ENCODE measurements at places on chromosomes 7 and 10.

GRCh38 chr10:10803278-10803677 is 214.4 kb upstream of the CELF2 start:
- no peak for DNase-seq

- no peak for DNase-seq
Observed at GRCh38 chr7:158356454-158356853, 231.2 kb downstream of the PTPRN2 start.

- no peak for DNase-seq
Observed at GRCh38 chr7:116028787-116029186, 1.8 kb downstream of the TFEC start.

- DNase-seq: no peak
Observed at GRCh38 chr7:122694697-122695096, 4.2 kb downstream of the RNF133 start.

- DNase-seq: peak; percentile 11
Observed at GRCh38 chr10:25725917-25726716, 207.9 kb upstream of the MYO3A start.

DNA sequence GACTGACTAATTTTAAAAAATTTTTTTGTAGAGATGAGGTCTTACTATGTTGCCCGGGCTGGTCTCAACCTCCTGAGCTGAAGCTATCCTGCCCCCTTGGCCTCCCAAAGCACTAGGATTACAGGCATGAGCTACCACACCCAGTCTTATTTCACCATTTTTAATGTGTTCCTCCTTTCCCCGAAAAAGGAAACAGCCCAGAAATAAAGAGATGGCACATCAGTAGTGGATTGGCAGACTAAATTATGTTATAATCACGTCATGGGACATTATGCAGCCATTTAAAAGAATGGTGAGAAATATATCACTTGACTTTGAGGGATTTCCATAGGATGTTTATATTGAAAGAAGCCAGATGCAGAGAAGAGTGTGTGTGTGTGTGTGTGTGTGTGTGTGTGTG is 40.5 kb downstream of the CAPZA2 start:
- no peak for DNase-seq

DNA sequence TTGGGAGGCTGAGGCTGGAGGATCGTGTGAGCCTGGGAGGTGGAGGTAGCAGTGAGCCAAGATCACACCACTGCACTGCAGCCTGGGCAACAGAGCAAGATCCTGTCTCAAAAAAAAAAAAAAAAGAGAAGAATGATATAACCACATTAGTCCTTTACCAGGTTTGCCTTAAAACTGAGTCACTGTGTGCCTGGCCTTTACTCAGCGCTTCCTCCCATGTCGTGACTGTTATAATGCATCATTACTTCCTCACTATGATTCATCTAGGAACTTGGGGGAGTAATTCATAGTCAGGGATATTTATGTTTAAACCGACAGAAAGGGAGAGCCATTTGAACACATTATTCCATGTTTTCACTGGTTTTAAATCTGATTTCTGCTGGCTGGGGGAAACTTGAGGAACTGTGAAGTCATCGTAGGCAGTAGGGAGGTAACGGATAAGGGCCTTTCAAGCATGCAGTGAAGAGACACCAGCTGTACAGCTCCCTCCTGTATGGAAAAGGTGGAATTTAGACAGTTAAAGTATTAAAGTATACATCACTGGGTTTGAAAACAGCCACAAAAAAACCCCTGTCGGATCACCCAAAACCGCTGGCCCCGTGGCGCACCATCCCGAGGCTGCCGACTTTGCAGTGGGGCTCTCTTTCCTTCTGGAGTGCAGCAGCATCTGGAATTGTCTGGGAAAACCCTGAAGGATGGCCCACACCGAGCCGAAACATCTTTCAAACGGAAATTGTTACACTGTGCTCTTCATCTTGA is 119.8 kb downstream of the NKX6-2 start:
- no peak for DNase-seq

DNA sequence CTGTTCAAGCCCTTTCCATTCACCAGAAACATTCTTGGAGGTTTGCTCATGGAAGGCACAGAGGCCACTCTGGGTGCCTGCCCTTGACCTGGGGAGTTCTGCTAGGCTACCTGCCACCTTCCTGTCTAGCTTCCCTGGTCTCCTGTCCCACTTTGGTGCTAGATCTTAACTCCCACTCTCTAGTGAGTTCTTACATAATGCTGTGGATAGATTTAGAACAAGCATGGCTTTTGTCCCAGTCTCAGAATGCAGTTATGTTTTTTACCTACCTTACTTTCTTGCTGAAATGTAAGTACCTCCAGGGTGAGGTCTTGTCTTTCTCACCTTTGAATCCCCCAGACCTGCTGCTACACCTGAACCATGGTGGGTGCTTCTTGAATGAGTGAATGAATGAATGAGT is 1252.3 kb downstream of the TYW1 start:
- DNase-seq: no peak

DNA sequence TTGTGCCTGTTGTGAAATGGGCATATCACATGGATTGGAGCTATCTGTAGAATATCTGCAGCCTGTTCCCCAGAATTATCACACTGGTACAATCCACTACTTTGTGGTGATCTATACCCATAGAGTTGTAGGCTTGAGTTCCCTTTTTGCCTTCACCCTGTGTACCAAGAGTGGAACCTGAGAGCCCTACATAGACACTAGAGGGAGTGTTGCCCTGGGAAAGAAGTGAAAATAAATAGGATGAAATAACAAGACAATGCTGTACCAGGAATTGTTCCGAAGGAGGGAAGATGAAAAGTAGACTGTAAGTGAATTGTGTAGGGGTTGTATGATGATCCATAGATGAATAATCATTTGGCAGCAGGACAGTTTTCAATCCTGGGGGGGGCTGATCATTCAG is 9.0 kb downstream of the SORCS3 start:
- DNase-seq: no peak

GRCh38 chr7:92973974-92974373 is 137.6 kb upstream of the CDK6 start:
- DNase-seq: no peak

GRCh38 chr7:45151131-45151684 is 6.4 kb upstream of the RAMP3 start:
- no peak for DNase-seq

DNA sequence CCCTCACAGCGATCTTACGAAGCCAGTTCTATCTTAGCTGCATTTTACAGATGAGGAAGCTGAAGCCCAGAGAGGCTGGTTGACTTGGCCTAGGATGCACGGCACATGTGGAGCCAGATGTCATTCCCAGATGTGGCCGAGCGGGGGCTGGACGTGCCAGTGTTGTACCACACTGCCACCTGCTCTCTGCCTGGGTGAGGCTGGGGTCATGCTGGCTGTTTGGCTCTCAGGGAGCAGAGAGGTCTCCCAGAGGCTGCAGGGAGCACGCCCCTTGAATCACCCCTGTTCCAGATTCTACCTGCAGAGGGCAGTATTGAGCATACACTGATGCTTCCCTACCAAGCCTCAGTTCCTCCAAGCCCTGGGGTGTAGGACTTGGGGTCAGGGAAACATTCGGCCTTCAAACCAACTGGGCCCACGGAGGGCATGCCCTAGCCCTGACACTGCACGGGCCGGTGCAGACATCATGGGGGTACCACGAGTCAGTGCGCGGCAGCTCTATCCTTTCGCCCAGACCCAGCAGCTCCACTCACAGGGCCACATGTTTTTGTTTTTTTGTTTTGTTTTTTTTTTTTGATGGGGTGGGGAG is 3.8 kb upstream of the GTF2IRD1 start:
- DNase-seq: peak; percentile 60

DNA sequence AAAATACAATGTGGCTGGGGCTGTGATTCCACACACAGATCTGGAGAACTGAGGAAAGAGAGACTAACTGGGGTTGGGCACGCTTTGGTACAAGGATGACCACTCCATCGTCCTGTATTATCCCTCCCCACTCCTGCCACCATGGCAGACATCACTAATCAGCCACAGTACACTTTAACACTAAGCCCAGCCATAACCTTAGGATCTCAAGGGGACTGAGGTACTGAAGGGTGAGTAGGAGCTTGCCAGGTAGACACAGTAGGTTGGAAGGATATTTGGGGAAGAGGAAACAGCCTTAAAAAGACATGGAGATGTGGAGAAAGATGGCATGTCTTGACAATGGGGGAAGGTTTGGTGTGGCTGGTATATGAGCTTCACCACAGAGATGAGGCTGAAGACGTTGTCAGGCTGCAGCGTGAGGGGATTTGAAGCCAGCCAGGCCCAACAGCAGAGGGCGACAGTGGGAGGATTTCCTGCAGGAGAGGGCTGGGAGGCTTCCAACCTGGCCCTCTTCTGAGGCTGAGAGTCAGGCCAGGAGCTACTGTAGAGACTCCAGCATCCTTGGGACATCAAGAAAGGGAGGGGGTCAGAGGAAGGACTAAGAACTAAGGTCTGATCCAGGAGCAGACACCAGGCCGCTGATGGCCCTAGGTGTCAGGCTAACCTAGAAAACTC is 58.6 kb upstream of the COL13A1 start:
- DNase-seq: no peak

DNA sequence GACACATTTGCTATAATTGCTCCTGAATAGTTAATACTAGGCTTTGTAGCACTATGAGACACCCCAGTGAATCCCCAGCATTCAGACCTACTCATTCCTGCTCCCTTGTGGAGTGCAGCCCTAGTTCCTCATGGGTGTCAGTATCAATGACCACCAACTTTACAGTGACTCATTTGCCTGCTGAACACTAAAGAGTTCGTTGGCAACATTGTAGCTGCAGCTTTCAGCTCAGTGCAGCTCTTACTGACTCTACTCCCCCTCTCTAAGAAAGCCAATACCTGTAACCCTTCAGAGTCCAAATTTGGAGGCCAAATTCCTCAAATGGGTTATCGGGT is 127.1 kb upstream of the MTPN start:
- no peak for DNase-seq

- DNase-seq: no peak
Observed at GRCh38 chr10:97406064-97406463, 4.9 kb upstream of the RRP12 start.

DNA sequence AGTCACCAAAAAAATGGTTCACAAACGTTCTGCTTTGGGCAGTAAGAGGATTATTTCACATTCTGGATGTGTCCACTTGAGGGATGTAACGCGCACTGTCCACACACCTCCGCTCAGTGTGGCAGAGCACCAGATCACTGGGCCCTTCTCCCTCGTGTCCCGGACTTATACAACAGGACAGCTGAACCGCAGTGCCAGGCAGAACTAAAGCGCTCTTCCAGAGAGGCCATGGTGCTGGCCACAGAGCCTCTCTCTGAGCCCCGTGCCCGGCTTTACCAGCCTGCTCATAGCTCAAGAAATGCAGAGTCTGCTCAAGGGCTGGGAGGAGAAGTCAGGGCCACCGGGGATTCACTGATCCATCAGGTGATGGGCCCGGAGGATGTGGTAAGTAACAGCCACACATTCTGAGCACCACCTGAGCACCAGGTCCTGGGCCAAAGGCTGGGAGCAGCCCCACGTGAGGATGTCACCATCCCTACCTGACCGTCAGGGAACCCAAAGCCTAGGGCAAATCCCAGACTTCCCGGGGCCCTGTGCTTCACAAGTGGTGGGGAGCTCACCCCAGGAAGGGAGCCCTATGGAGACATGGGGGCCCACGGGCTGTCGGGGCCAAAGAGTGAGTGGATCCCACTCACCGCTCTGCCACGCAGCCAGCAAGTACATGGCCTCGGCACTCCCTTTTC is 74.9 kb downstream of the FAM53B start:
- DNase-seq: no peak

DNA sequence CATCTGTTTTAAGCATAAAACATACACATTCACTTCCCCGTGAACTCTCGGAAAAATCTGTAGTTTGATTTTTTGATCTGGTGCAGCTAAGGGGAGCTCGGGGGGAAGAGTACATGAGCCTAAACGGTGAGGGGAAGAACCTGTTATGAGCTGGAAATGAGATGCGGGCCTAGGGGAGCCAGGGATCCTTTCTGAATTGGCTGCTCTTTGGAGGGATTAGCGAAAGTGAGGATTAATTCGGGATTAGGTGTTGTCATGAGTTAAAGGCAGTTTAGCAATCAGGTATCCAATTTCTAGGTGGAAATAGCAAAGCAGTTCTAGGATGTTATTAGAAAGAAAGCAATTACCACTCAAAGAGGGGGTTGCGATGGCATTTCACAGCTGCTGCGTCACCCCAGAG is 51.1 kb upstream of the ADARB2 start:
- DNase-seq: no peak

DNA sequence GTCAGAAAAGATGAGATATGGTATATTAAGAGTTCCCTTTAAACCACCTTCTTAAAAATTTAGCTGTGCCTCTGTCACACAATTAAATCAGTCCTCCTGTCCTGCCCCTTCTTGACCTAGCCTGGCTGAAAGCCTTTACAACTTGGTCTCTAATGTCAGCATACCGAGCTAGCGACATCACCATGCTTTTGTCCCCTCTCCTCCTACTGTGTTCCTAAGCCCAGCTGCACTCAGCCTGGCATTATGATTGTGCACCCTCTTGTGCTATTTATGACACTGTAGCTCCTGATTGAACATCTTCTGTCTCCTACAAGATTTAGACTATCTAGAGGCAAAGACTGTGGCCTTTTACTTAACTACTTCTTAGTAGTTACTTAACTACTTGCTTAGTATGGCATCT is 29.2 kb downstream of the TDRD1 start:
- DNase-seq: no peak

DNA sequence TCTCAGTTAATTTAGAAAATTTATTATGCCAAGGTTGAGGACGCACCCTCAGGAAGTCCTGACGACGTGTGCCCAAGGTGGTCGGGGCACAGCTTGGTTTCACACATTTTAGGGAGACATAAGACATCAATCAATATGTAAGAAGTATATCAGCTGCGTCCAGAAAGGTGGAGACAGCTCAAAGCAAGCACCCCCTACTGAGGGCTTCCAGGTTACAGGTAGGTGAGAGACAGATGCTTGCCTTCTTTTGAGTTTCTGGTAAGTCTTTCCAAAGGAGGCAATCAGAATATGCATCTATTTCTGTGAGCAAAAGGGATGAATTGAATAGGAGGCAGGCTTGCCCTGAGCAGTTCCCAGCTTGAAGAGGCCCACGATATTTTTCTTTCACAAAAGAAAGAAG is 614.3 kb downstream of the XPNPEP1 start:
- no peak for DNase-seq

DNA sequence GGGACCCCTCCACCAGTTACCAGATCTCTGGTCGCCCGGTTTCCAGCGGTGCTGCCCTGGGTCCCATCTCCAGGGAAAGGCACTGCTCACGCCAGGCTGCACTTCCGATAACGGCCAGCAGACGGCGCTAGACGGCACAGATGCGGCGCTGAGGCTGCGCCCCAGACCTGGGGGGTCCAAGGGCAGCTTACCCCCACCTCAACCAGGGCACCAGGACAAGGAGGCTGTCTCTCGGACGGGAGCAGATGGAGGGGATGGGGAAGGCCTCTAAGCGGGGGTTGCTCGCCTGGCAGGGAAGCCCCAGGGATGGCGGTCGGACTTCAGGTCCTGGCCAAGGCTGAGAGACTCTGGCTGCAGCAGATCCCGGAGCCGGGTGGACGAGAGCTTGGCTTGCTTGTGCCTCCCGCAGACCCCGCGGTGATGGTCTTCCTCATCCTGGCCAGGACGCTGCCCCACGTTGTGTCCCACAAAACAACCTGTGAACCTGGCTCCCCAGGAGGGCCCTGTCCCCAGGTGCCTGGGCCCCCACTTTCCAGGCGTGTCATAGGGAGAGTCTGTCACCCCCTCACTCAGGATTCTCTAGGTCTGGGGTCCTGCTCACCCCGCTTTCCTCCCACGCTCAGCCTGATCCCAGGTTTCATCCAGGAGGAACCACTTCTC is 23.9 kb upstream of the ZNF716 start:
- DNase-seq: no peak

GRCh38 chr7:46633200-46633599 is 712.1 kb upstream of the IGFBP3 start:
- DNase-seq: no peak
